Right kidney (tissue), 9 donors: ENCODE measurements at places on chromosomes 4 and X.

DNA sequence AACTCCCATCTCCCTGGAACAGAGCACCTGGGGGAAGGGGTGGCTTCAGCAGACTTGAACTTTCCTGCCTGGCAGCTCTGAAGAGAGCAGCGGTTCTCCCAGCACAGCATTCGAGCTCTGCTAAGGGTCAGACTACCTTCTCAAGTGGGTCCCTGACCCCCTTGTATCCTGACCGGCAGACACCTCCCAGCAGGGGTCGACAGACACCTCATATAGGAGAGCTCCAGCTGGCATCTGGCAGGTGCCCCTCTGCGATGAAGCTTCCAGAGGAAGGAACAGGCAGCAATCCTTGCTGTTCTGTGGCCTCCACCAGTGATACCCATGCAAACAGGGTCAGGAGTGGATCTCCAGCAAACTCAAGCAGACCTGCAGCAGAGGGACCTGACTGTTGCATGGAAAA lies 244.1 kb upstream of the RASGEF1B start:
- no peak for DNase-seq

GRCh38 chr4:152672206-152673092 lies 7.3 kb downstream of the TMEM154 start:
- DNase-seq: no peak

DNA sequence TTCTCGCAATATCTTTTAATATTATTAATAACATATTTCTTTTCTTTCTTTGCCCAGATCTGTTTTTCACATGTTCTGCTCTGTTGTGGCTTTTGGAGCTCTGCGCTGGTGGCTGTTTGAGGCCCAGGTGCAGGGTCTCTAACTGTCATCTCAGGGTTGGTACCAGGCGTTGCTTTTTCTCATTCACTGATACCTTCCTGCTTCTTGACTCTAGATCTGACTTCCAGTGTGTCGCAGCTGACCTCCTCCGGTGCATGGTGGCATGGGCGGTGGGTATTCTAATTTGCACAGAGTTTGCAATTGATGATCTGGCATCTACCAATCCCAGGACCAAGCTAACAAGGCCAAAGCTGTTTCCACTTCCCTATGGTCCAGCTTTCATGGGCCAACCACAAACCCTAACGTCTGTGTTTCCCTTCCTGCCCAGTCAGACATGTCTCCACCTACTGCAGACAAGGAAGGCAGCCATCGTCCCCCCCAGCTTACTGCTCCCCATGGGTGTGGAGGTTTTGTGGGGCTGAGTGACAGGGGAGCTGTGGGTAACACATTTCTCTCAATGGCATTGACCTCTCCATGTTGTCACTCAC lies 25.2 kb downstream of the LETM1 start:
- DNase-seq: no peak

DNA sequence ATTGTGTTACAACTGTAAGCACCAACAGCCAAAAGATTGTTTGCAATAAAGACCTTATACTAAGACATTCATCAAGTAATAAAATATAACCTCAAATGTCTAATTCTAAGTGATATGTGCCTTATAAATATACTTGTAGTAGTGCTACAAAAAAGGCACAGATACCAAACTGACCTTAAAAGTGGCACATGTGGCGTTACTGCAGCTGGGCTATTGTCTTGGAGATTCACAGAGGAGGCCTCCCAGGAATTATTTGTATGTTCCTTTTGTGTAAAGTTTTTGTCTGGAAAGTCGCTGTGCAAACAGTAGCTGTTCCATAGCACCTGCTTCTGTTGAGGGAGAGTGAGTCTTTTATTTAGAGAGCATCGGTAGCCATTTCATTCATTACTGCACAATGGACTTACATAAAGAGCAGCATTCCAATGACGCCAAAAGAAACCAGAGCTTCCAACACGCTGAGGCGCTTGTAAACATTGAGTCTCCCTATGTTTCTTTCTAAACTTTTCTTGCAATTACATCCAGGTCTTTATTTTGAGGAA lies 143.7 kb downstream of the RPA4 start:
- DNase-seq: no peak

DNA sequence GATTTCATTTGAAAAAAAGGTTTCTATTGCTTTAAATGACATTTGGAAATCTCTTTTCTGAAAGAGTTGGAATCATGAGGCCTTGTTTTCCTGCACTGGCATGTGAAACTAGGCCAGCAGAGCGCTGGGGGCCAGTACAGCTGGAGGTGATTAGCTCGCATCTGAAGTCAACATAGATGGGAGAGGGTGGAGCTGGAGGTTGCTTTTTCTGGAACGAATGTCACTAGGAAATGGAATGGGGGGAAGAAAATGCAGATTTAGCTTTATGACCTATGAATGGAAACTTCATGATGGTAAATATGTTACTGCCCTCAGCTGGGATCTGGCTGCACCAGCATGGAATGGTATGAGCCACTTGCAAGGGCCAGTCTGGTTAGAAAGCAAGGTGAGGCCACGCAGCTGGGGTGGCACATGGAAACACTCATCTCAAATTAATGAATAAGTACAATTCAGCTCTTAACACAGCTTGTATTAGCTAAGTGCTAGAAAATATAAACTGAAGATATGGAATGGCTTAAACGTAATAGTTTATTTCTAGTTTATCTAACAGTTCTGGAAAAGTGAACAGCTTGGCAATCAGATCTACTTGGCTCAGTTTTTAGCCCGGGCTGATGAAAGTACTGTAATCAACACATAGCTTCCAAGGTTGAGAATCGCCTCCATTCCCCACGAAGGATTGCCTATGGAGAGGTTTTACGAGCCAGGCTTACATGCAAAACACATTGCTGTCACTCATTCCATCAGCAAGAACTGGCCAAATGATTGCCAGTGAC lies 32.5 kb downstream of the SLC10A6 start:
- DNase-seq: no peak

GRCh38 chrX:118595501-118596042 lies 100.0 kb downstream of the DOCK11 start:
- no peak for DNase-seq

DNA sequence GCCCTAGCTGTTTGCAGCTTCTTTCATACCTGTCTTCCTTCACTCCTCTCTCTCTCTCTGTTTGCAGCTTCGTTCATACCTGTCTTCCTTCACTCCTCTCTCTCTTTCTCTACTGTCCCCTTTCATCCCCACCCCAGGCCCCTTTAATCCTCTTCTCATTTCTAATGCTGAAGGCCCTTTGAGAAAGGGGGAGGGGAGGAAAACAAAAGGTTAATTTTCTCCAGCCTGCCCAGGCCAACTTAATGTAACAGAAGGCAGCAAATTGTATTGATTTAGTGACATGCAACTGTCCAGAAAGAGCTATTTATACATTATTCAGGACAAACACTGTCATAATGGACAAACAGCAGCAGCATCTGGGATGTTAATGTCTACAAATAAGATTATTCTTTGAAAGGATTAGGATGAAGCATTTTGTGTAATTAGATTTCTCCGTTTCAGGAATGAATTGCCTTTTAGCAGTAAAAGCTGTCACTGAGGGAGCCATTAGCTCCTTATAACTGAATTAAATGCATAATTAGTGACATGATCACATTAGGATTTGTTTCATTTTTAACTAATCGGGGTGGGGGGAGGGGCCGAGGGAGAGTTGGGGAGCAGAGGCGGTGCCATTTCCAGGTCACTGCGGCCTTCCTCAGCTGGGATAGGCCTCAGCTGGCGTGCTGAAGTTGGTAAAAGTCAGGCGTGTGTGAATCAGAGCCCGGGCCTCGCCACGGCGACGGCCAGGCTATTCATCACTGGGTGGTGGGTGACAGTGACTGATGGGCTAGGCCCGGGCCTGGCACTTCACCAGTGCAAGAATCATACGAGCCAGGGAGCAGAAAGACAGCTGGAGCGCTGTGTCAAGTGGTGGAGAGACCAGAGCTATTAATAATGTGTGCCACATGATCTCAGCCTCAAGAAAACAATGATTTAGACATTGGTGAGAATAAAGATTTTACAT lies 174.5 kb downstream of the NKX6-1 start:
- DNase-seq: peak; percentile 6

GRCh38 chr4:163623787-163624186 lies 129.3 kb downstream of the TMA16 start:
- no peak for DNase-seq

- peak; percentile 46 for DNase-seq
Measured at GRCh38 chr4:99300934-99301333, 10.1 kb upstream of the ADH1A start.

DNA sequence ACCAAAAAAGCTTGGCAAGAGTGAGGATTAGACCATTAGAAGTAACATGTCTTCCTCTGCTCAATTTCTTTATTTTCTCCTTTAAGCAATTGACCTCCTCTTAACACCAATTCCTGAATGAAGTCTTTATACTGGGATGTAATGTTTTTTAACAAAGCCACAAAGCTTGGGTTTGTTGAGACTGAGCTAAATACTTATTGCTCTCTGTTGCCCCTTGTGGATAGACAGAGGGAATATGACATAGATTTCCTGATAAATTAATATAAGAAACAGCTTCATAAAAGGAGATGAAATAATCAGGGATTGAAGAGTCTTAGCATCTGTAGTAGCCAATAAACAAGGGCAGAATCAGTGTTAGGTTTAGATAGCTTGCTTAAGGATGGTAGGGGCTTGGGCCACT lies 57.6 kb downstream of the CCDC160 start:
- DNase-seq: no peak

DNA sequence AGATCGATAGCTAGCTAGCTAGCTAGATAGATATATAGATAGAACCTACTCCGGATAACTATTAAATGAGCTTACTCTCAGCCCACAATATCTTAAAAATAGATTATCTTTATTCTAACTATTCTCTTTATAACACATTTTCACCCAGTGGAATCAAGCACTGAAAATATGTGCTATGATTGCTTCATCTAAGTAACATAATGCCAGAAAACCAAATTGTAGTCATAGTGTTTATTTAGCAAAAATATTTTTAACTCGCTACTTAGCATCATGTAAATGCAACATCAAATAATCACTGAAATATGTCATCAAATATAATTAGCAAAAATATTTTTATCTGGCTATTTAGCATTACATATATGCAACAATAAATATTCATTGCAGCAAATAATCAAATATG lies 1.5 kb downstream of the TMEM156 start:
- DNase-seq: no peak

DNA sequence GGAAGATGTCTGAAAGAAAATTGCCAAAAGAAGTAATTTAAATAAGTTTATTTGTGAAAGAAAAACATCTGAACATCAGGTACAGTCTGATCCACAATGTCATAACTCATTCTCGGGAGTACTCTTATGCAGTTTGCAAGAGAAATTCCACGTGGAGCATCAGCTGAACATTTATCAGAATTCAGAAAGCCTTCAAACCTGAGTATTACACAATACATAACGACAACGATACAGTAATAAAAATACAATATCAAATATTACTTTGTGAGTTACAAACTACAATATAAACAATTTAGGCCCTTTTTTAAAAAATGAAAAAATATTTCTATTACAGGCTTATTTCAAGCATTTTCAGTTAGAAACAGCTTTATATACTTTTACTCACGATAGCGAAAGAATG lies 116.4 kb downstream of the RAB28 start:
- no peak for DNase-seq

DNA sequence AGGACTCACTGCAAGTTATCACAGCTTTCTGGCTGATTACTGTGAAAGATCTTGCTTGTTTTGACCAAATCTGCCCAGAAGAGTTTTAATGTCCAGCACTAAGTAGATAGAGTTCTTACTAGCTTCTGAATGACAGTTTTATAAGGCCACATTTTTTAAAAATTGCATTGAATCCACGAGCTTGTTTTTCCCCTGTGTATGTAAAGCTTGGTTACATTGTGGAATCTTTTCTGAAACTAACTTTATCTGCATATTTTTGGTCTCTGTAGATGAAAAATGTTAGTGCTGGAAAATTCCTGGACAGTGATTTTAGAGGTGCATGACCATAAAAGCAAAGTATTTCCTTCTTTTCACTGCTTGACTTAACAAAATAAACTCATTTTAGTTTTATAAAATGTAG lies 650.3 kb upstream of the FAM241A start:
- DNase-seq: no peak

GRCh38 chr4:2085496-2085901 lies 26.4 kb downstream of the NAT8L start:
- DNase-seq: no peak

DNA sequence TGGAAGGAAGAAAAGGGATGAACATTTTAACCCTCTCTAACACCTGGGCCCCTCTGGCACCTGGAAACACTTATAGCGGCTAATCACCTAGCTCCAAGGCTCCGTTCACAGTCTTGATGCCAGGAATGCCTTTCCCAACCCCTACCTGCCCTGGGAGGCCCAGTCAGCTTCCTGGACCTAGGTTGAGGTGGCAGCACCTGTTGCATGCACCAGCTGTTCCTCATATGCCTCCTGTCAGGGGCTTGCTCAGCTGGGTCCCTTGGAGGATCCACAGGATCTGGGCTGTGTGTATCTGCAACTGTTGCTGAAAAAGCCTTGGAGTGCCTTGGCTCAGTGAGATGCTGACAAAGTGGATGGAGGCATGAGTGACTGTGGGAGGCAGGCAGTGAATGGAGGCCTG lies 4.4 kb downstream of the CFP start:
- DNase-seq: no peak

- DNase-seq: no peak
Measured at GRCh38 chr4:40328383-40328782, 6.8 kb upstream of the CHRNA9 start.

DNA sequence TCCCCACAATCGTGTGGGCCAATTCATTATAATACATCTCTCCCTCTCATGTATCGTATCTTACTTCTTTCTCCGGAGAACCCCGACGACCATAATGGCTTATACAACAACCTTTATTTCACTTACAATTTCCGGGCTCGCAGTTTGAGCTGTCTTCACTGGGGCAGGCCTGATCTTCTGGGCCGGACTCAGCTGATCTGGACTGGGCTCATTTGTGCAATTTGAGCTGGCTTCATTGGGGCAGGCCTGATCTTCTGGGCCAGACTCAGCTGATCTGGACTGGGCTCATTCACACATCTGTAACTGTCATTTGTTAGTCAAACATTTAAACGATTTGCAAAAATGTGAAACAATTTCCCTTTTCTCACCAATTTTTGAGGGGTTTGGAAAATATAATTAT lies 171.5 kb upstream of the FRG1 start:
- no peak for DNase-seq

GRCh38 chr4:24657768-24658617 lies 73.6 kb upstream of the DHX15 start:
- peak; percentile 33 for DNase-seq

- peak; percentile 3 for DNase-seq
Measured at GRCh38 chr4:36292556-36293188, 11.3 kb downstream of the DTHD1 start.

- DNase-seq: no peak
Measured at GRCh38 chr4:48780865-48781214, 761 bp upstream of the FRYL start.

DNA sequence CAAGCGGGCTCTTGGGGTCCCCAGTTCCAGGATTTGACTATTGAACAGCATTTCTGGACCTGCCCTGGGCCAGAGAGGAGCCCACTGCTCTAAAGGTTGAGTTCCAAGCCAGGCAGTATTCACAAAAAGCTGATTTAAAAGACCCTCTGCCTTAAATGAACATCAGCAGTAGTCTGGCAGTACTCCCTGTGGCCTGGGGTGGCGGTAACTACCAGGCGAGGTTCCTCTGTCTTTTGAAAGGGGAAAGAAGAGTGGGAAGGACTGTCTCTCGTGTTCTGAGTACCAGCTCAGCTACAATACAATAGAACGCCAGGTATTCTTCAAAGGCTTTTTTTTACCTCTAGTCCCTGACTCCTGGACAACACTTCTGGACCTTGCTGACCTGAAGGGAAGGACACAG lies 456.4 kb upstream of the TEX13C start:
- DNase-seq: no peak

GRCh38 chrX:105723966-105724735 lies 98.2 kb upstream of the NRK start:
- no peak for DNase-seq
